ENCODE measurements at places on chromosomes 3 and 15.

DNA sequence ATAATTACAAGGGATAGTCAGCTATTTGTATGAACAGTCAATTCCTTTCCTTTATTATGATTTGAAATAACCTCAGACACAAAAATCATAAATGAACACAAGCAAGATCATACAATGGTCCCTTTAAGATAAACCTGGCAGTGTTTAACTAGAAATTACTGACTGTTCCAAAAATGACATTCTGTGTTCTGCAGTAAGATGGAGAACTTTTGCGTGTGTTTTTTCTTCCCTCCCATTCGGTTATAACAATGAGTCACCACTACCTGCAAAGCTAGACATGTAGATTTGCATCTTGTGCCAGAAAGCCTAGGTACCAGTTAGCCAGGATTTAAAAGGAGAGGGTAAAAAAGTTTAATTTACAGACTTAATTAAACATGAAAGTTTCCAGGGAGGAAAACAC lies 248.2 kb upstream of the ADAMTS9 start:
- no peak for DNase-seq

GRCh38 chr15:52727815-52728214 lies 48.6 kb upstream of the ATOSA start:
- DNase-seq, result no peak

GRCh38 chr3:45426161-45426560 lies 37.8 kb downstream of the LARS2 start:
- no peak for DNase-seq

GRCh38 chr15:87322265-87322664 lies 934.3 kb downstream of the NTRK3 start:
- DNase-seq, result no peak

GRCh38 chr3:114566767-114567166 lies 272.9 kb downstream of the TIGIT start:
- no peak for DNase-seq

GRCh38 chr3:133292296-133292695 lies 107.6 kb upstream of the BFSP2 start:
- no peak for DNase-seq

- DNase-seq, result no peak
These were observed 139.3 kb downstream of the STT3B start for GRCh38 chr3:31671976-31672375.

- DNase-seq, result peak; percentile 60
These were observed 61.3 kb upstream of the CMTM8 start for GRCh38 chr3:32176989-32177701.

DNA sequence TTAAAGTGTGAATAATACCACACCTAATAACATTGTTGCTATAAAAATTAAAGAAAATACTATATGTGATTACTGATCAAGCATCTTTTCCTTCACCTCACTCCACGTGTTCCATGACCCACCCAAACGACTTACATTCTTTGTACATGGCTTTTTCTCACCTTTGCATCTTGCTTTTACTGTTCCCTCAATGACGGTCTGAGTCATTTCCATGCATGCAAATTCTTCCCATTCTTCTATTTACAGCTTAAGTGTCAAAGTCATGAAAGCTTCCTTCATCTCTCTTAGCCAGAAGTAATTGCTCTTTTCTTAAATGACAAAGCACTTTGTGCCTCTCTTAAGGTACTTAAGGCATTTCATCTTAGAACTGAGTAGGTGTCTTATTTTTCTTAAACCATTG lies 64.0 kb downstream of the GREM1 start:
- DNase-seq, result no peak

DNA sequence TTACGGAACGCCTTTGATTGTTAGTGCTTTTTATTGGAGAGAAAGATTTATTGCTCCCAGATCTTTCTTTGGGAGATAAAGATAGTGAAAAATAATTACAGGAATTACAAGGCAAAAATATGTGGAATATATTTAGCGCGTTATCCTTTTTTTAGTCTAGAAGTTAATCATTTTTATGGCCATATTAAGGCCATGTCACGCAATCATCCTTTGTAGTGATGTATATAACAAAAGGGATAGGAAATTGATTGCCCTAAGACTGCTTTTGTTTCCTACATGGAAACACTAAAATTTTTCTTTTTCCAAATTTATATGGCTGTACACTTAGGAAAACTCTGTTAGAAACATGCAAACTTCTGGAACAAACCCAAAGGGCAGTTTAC lies 1.5 kb downstream of the TRPC1 start:
- no peak for DNase-seq

DNA sequence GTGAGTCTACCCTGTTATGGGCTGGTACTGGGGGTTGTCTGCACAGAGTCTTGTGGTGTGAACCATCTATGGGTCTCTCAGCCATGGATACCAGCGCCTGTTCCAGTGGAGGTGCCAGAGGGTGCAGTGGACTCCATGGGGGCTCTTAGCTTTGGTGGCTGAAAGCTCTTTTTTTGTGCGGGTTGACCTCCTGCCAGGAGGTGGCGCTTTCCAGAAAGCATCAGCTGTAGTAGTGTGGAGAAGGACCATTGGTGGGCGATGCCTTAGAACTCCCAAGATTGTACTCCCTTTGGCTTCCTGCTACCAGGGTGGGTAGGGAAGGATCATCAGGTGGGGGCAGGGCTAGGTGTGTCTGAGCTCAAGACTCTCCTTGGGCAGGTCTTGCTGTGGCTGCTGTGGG lies 602.6 kb downstream of the RSL24D1 start:
- no peak for DNase-seq

DNA sequence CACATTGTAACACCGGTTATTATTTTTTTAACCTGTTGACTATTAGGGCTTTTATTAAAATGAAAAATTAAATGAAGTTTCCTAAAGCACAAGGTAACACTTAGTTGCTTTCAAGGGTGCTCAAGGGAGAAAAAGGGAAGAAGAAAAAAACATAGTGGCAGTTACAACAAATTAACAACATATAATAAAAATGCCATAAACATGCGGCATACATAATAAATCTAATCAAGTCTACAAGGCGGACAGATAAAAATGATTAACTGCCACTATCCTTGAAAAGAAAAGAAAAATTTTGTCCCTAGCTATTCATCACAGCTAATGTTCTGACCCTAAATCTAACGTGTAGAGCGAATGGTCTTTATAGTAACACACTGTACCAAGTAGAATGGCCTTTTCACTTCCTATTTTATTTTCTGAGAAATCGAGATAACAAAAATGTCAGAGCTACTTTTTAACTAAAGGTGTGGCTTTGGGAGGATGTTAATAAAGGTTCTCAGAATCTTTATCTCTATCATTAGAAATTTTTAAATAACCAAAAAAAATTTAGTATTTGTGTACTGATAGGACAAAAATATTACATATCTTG lies 194.9 kb downstream of the FOXP1 start:
- no peak for DNase-seq

- no peak for DNase-seq
These were observed 519.2 kb upstream of the AGTR1 start for GRCh38 chr3:148178503-148178902.

DNA sequence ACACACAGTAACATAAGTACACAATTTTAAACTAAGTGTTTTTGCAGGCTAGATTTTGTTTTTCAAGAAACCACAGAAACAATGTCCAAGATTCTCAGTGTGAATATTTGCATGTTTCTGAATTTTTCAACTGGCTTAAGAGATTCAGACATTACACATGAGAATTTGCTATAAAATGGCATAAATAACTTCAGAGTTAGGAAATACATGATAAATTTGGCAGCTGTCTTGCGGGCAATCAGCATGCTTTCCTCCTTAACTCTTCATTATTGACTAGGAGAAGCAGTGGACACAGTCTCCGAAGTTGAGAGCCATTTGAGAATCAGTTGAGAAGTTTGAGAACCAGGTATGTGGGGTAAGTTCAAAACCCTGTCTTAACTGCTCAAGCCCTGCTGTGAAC lies 625.6 kb upstream of the SGO1 start:
- DNase-seq, result no peak

DNA sequence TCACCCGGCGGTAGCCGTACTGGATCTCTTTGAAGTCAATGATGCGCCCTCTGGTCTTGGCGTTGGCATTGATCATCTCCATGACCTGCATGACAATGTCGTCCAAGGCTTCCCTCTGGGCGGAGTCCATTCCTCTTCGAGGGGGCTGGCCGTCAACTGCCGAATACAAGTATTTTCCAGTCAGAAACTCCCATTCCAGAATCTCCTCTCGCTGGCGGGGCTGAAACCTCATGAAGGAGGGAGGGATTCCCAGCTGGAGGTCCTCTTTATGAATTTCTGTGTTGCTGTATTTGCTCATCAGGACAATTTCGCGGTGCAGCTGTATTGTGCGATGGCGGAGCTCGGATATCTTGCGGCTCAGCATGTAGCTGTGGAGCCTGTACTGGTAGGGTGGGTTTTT lies 73.4 kb downstream of the CHSY1 start:
- no peak for DNase-seq

GRCh38 chr15:48282216-48282615 lies 49.0 kb upstream of the DUT start:
- DNase-seq, result no peak

DNA sequence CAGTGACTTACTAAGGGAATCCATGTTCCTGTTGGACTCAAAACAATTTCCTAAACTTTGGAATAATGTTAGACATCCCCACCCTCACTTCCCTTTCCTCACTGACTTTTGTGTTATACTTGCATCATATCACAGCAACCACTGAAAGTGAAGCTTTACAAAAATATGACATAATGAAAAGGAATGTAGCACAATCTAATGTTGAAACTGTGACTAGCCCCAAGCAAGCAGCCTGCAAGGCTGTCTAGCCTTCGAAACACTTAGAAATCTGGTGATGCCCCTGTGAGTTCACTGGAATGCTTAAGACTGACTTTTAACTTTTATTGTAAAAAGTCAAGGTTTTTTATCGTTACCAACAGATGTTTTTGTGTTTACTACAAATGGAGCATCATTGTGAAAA lies 203.7 kb upstream of the ZNF385D start:
- no peak for DNase-seq

GRCh38 chr3:165389064-165389463 lies 192.9 kb upstream of the SLITRK3 start:
- no peak for DNase-seq

DNA sequence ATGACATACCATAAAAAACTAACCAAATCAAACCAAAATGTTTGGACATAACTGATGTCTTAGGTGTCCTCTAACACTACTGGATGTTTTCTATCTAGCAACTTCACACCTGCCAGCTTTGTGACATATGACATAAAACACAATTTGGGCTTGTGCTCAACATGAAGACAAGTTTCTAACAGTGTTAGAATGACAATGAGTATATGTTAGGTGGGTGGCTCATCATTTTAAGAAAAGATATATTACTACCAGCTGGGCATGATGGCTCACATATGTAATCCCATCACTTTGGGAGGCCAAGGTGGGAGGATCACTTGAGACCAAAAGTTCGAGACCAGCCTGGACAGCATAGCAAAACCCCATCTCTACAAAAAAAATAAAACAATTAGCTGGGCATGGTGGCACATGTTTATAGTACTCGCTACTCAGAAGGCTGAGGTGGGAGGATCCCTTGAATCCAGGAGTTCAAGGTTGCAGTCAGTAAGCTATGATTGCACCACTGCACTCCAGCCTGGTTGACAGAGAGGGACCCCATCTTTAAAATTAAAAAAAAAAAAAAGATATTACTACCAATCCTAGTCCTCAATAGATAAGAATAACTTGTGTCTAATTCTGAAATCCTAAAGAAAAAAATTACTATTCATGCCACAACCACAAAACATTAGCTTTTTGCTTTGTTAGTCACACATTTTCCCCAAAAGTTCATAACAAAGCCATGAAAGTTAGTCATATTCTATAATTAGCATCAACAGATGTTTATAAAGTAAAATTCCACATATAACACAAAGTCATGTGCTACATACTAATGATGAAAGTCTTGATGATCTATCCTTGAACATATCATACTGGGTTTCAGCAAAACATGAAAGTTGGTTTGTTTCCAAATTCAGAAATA lies 59.9 kb downstream of the LRRFIP2 start:
- no peak for DNase-seq

GRCh38 chr3:177906126-177906511 lies 630.1 kb upstream of the KCNMB2 start:
- DNase-seq, result no peak

GRCh38 chr3:138099417-138099816 lies 16.0 kb downstream of the DZIP1L start:
- no peak for DNase-seq

DNA sequence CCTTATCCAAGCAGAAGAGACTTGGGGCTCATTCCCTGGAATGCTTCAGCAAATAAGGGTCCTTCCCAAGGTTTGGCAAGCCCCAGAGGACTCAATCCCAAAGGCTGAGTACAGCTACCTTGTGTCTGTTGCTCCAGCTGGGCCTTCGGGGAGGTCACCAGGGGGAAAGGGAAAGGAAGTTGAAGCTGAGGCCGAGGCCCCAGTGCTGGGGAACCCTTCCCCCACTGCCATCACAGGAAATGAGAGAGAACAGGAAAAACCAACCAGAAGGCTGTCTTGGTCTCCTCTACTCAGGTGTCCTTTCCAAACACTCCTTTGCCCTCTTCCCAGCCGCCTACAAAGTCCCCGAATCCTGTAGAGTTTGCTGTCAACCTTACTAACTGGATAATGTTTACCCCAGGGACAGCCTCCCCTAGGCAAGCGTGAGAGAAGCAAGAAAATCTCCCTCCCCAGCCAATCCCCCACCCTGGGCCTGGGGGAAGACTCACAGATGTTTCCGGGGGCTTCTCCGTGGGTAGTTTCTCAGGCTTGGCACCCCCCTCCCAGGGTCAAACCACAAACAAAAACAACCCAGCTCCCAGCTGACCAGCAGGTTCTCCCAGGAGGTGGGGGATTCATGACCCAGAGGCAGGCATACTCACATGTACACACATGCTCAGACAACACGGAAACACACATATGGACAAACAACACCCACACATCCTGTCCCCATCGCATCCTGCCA lies 5.5 kb downstream of the CSRNP1 start:
- peak; percentile 89 for DNase-seq

- DNase-seq, result peak; percentile 75
These were observed at the start of gene FBXL2 for GRCh38 chr3:33277193-33277882. TSS of gene FBXL2 (plus strand) at chr3:33277442. CDS start at chr3:33277513, 71 bp downstream.

DNA sequence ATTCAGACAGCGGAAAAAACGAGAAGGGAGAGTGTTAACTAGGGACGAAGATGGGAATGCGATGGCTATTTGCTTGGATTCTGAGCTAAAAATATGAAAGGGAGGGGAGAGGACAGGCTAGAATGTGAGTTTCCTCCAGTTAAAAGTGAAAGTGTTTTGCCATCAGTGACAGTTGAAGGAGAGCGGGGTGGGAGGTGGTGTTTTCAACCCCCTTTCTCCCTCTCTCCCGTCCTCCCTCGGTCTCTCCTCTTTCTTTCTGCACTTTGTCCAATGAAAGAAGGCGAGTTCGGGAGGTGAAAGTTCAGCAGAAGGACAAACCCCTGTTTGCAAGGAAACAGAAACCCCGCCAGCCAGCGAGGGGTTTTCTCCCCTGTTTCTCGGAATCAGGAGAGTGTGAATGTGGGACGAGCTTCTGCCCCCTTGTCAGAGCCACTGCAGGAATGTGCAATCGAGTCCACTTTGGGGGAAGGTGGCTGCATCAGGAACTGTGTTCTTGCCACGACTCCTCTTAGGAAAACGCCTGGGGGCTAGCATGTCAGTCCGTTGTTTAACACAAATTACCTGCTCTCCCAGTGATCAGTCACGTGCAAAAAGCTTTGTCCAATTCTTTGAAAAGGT lies 975 bp upstream of the FOXP1 start:
- DNase-seq, result peak; percentile 6

Data from GM12865 (cell line).